ENCODE measurements at places on chromosomes 12 and 14. TPM values are rescaled to one million over a fixed set of nuclear protein-coding genes. Genes with fewer than 3 reads are reported as not detected.

DNA sequence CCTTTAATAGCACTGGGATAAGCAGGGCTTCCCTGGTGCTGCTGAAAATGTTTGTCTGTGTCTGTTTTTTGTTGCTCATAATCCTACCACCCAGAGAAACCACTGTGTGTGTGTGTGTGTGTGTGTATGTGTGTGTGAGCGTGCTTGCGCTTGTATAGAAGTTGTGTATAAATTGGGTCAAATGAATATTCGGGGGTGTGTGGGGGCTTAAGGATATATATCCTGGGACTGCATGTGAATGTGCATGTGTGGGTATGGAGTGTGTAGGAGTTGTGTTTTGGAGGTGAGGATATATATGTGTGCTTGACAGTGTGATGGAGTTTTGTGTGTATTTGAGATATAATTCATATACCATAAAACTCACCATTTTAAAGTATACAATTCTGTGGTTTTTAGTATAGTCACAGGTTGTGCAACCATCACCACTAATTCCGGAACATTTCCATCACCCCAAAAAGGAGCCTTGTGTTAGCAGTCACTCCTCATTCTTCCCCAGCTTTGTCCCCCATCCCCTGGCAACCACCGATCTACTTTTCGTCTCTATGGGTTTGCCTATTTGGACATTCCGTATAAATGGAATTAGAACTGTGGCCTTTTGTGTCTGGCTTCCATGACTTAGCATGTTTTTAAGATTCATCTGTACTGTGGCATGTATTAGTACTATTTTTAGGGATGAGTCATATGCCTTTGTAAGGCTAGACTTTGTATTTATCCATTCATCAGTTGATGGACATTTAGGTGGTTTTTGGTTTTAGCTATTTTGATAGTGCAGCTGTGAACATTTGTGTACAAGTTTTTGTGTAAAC lies 25.6 kb downstream of the TCTN1 start:
- peak; percentile 59 for DNase-seq

The COX8C gene
- total RNA-seq: not detected

DNA sequence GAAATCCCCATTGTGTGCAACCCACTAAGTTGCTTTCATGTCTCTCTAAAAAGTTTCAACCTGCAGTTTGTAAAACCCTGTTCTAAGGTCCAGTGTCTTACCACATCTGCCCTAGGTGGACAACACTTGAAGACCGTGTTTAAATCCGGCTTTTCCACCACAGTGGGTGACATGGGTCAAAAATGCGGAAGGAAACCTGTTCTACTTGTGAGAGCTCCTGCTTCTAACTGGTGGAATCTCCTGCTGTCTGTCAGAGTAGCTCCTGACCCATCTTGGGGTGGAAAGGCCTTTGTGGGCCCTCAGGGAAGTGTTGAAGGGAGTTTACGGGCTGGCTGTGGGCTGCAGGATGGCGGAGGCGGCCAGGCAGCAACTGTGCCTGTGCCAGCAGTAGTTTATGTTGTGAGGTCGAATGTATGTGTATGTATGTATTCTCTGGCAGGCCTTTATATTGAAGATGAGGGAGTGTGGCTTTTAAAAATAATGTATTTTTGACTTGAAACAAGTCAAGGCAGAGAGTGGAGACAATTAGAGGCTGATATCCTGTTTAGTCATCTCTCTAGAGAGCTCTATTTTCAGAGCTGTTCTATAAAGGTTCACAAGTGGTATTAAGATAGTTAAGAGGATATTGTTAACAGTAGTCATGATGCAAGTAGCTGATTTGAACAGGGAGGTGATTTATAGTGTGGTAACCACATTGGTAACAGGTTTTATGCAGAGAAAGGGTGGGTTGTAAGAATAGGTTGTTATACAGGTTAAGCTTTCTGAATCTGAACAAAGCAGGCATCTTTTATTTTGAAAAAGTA lies 67.0 kb downstream of the PRKCH start:
- peak; percentile 21 for DNase-seq

The KRT6A gene
- total RNA-seq: not detected

The BBOF1 gene
- total RNA-seq: 0.70 TPM

DNA sequence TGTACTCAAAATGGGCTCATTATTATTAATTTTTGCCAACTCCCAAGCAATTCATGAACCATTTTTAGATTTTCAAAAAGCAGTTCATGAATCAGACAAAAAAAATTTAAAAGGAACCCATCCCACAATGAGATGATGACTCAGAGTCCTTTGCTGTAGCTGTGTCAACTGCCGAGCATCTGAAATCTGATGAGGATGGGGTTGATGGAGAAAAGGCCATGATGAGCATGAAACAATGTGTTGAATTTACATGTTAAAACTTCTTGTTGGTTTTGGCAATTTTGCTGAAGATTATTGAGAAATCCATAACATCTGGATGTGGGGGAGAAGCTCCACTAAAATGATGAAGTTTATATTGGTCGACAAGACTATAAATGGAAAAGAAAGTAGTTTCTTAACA lies 378.0 kb downstream of the FOXG1 start:
- no peak for DNase-seq

DNA sequence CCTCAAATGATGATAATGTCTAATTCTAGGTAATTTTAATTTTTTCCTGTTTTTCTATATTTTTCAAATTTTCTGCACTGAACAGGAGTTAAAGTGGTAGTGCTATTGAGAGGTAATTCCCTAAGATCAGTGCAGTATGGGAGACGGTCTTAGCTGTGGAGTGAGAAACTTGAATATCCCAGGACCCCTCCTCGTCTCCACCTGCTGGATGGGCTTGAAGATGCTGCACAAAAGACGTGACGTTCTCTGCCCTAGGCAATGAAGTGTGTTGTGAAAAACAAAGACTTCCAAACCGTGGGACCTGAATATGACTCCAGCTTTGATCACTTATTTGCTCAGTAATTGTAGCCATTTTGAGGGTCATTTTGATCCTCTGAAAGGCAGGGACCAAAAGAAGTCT lies 298.1 kb downstream of the VRK1 start:
- DNase-seq: no peak

The GPR137C gene
- 0.49 TPM for total RNA-seq

DNA sequence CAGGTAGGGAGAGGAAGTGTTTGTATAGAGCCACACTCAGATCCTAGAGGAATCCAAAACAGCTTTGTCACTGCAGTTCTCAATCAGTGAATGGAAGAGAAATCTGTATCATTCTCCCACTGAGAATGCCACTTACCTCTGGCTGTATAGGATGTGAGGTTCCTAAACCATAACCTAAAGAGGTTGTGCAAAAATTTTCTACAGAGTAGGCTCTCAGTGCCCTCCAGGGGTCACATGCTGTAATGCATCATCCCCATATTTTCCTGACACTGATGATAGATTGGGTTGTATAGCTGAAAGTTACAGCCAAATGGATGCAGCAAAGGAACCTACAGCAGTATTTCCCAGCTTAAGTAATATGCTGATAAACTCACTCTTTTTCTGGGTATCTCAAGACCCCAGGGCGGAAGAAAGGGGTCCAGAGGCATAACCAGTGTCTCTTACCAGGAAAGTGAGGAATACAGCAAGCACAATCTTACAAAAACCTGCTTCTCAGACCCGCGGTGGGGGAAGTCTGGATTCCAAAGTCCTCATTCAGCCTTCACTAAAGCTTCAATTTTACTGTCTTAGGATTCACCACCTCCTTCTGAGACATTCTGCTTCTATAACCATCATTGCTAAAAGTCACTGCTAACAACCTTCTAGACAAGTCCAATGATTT lies 3.8 kb downstream of the BCDIN3D start:
- no peak for DNase-seq

The NFATC4 gene
- total RNA-seq: 7.1 TPM

GRCh38 chr12:14959916-14960496 lies 1.4 kb downstream of the ARHGDIB start:
- no peak for DNase-seq

- no peak for DNase-seq
Observed at GRCh38 chr12:124328116-124328515, 33.2 kb downstream of the RFLNA start.

- no peak for DNase-seq
Observed at GRCh38 chr14:97267509-97267908, 470.3 kb downstream of the VRK1 start.

- no peak for DNase-seq
Observed at GRCh38 chr12:17197971-17198370, 592.0 kb upstream of the LMO3 start.

The TSHR gene
- total RNA-seq: not detected

GRCh38 chr12:120119271-120119973 lies 2.9 kb upstream of the RAB35 start:
- no peak for DNase-seq

The SLC7A8 gene
- total RNA-seq: 5.6 TPM

DNA sequence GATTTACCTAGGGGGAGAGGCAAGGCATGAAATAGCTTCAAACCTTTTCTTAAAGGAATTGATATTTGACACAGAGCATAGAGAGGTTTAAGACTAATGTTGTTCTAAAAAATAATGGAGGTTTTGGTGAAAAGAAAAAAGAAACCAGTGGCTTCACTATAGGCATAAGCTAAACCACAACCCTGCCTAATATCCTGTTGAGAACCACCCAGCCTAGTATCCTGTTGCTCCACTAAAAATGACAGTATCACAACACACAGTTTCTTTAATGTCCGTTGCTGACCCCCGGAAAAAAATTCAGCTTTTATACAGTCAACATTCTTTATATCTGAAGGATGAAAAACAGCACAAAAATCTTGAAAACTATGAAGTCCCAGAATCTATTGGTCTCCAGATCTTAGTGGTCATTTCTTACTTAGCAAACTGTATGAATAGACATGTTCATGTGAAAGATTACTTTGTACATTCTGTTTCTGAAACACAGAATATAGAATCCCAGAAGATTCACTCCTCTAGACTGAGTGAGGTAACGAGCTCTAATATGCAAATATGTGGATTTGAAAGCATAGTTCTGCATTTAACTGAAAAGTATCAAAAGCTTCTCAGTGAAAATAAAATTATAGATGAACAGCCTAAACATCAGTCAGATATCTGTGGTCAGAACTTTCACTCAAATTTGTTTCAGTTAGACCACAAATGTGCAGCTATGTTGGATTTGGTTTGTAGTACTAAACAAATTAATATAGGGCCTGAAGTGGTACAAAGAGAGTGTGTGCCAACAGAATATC lies 40.5 kb downstream of the GALC start:
- no peak for DNase-seq

GRCh38 chr12:54725233-54725843 lies 77.2 kb upstream of the DCD start:
- peak; percentile 34 for DNase-seq

The LRRC10 gene
- total RNA-seq: not detected

- DNase-seq: no peak
Observed at GRCh38 chr12:3273409-3273853, 196.3 kb downstream of the TSPAN9 start.

DNA sequence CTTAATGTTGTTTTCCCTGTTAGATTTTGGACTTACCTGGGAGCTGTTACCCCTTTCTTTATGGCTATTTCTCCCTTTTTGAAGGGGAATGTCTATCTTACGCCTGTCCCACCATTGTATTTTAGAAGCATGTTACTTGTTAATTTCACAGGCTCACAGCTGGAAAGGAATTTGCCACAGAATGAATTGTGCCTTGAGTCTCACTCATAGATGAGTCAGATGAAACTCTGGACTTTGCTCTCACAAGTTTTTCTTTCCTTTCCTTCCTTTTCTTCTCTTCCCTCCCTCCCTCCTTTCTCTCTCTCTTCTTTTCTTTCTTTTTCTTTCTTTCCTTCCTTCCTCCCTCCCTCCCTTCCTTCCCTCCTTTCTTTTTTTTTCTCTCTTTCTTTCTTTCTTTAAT lies 9.3 kb upstream of the ATF7IP start:
- DNase-seq: no peak

DNA sequence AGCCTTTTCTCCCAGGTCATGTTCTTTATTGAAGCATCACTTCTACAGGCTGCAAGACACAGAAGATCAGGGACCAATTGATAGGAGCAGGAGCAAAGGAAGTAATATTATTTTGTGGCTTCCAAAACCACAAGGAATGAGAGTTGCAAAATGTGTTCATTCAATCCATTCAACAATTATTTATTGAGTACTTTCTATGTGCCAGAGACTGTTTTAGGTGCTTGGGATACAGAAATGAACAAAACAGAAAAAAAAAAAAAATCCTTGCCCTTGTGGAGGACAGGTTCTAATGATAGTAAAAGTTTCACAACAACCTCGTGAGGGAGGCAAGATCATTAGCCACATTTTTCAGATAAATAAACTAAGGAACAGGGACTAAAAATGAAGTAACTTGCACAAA lies 20.1 kb upstream of the DACT1 start:
- DNase-seq: no peak

DNA sequence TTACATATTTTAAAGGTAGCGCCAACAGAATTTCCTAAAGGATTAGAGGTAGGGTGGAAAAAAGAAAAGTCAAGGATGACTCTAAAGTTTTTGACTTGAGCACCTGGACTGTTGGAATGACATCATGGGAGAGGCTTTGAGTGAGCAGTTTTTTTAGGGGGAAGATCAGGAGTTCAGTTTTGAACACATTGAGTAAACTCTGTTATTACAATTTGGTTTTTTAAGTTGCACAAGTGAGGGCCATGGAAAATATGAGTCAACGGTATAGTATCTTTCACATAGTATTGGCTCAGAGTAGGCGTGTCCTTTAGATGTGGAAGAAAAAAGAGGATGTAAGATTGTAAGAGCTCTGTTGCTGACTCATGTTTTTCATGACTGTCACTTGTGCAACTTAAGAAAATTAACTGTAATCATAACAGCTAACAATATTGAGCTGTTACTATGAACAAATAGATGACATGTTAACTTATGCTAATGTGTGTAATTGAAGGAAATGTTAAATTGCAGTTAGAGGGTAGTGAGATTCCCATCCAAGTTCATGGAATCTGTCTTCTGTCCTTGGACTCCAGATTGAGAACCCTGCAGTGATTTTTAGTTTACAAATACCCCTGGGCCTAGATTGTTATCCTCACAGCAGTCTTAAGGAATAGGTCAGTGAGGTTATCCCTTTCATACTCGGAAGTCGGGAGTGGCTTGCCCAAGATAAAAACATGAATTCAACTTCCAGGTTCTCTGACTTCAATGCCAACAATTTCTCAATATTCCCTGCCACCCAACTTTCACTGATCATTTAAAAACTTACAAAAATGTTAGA lies 48.2 kb upstream of the ATP2B1 start:
- peak; percentile 96 for DNase-seq

- DNase-seq: no peak
Observed at GRCh38 chr12:114682106-114682784, 1.7 kb downstream of the TBX3 start.

The PNP gene
- 88.6 TPM for total RNA-seq

Data from H4 (cell line).